ENCODE measurements at places on chromosomes 7 and 10. TPM values are rescaled to one million over a fixed set of nuclear protein-coding genes. Genes with fewer than 3 reads are reported as not detected.

The ARL5B gene
- total RNA-seq = 4.1 TPM

DNA sequence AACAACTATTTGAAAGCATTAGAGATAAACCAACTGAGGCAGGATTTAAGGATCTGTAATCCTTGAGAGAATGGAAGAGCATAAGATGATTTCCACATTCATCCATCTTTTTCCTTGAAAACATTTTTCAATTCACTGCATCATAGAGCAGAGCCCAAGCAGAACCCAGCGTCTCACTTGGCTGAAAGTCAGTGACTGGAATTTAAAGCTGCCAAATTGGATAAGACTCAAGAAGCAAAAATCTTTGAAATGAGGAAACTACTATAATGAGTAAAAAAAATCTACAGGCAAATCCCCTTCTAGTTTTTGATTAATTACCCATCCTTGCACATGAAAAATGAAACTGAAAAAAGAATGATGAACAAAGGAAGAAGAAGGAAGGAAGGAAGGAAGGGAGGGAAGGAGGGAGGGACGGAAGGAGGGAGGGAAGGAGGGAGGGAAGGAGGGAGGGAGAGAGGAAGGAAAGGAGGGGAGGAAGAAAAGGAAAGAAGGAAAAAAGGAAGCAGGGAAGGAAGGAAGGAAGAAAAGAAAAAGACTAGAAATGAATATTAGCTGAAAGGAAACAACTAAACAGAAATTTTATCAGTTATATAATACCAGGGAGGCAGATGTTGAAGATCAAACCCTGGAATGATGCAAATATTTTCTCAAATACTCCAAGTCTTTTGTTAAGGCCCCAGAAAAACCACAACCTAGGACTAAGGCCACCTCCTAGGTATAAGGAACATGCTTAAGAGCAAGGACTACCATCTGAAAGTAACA, 336.3 kb upstream of the MAGI2 start:
- no peak for DNase-seq

The OR9A2 gene
- not detected for total RNA-seq

The TAS2R5 gene
- 8.1 TPM for total RNA-seq

- DNase-seq = no peak
Measured at GRCh38 chr7:74006032-74006431, 21.9 kb upstream of the ELN start.

DNA sequence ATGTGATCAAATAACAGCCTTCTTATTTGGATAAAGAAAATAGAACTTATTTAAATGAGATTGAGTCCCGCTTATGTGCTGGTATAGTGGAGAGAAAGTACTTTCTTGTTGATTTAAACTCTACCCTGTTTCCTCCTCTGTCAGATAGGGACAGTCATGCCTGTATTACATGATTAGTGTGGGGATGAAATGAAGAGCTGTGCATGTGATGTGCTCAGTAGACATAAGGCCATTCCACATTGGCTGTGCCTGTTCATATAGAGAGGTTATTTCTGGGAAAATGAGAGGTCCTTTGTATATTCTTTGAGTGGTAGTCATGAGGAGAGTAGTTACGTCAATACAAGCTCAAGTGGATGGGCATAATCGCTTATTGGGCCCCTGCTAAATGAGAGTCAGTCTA, 5.7 kb downstream of the MTURN start:
- DNase-seq = no peak

The EIF5AL1 gene
- not detected for total RNA-seq
